ENCODE measurements at places on chromosomes 7 and 10.

DNA sequence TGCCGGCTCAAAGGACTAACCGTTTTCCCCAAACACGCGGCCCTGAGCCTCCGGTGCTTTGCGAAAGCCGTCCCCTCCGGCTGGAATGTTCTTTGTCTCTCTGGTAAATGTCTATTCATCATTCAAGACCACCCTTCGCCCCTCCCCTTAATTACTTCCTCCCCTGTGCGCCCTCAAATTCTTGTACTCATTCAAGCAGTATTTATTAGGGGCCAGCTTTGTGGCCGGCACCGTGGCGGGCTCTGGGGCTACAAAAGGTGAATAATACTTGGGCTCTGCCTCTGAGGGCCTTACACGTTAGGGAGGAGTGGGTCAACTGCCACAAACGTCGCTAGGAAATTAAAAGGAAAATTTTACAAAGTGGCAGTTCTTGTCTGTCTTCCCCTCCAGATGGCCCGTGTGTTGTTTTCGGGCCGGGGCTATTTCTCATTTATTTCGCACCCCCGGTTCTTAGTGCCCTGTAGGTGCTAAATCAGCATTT lies 1.5 kb upstream of the MEST start:
- no peak for DNase-seq

DNA sequence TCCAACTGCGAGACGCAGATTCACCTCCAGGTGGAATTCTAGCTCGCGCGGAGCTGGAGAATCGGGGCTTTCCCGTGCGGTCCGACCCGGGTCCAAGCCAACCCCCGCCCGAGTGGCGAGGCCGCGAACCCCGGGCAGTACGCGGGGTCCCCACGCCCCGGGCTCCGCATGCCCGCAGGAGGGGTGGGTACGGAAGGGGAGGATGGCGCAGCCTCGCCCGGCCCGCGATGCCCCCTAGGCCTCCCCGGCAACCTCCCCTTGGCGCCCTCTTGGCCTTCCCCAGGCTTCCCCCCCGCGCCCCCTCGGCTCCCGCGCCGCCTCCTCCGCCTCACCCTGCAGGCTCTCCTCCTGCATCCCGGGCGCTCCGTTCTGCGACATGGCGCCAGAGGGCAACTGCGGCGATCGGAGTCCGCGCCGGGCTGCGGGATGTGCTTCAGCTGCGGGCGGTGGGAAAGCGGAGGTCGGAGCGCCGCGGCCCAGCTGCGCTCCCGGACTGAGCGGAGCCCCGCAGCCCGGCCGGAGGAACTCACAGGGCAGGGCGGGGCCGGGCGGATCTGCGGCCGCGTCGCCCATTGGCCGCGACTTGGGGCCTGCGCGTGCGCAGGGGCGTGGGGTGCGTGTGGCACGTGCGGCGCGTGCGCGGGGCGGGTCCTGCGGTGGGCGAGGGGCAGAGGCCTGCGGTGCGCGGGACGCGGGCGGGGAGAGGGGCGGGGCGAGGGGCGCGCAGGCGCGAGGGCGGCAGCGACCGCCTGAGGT lies at the start of gene BNIP3:
Gene BNIP3 (minus strand): TSS at position 495 of the 756 bp plus-strand sequence. CDS start 117 bp downstream, at position 378.
- peak; percentile 93 for DNase-seq

GRCh38 chr10:62059217-62059920 lies 157.9 kb downstream of the ARID5B start:
- peak; percentile 27 for DNase-seq

DNA sequence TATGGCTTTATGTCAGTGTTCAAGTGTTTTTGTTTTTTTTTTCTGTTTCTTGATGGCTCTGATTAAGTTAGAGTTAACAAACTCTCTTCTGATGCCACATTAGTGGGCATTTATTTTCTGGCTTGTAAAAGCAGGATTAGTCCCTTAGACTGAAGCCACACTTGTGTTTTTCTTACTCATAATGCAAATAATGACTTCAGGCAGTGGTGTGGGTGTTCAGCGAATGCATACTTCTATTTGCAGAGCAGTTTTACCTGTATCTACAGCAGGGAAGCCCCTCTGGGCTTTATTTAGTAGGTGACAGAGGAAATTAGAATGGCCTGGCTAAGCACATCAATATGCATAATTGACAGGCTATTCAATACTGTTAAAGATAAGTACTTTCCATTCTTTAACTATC lies 79.9 kb downstream of the CNNM2 start:
- DNase-seq, result no peak

DNA sequence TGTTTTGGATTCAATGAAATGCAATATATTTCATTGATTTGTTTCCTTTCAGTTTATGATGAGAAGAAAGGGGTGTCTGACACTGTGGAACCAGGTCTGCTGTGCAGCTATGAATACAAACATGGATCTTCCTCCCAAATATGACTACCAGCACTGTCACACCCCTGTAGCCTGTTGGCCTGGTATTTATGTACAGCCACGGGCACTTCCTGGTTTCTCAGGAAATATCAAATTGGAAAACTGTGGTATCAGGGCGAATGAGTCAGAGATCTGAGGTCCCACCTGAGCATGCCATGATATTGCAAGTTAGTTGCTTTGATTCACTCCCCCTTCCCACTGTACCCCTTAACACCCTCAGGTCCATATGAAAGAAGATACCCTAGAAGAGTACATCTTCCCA lies 87.8 kb downstream of the DNMBP start:
- no peak for DNase-seq

- DNase-seq, result no peak
These were observed 22.1 kb upstream of the PRKAR1B start for GRCh38 chr7:749140-749551.

DNA sequence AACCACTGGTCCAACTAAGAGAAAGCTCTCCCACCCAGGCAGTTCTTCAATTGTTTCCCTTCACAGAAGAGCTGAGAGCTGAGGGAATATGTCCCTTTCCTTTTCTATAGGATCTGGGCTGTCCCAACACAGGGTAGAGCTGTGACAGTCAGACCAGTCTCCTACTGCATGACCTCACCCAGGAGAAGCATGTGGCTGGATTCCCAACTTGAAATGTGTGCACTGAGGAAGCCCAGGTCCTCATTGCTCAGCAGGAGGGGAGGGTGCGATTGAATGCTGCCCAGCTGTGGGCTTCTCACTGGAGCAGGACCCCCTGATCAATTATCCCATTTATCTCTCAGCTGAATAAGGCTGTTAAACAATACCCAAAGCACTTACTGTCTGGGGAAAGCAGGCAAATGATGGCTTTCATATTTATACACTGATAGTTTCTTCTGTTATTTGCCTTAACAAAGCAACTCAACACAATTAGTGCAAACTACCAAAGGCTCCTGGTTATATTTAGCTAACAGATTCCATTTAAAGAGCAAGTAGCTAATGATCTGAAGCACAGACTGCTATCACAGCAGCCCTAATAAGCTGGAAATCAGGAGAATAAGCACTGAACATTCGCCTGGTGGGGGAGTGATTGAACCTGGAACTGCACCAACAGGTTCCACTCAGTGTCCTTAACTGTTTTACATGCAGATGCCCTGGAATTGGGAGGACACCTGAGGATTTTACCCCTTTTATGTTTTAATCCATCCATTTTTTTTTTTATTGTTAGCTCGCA lies 508.8 kb downstream of the CCSER2 start:
- DNase-seq, result no peak

DNA sequence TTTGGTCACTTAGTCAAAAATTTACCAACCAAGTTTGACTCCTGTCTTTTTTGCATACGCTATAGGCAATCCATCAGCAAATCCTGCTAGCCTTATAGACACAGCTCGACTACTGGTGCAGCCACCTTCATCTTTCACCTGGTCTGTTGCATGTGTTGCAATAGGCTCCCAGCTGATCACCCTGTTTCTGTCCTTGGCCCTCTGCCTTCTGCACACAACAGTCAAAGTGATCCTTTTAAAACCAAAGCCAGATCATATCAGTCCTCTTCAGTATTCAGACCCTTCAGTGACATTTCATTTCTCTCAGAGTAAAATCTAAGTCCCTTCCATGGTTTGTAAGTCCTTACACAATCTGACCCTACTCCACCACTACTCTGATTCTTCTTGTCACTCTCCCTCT lies 10.9 kb upstream of the CDK6 start:
- no peak for DNase-seq

- no peak for DNase-seq
These were observed 64.5 kb upstream of the C10orf90 start for GRCh38 chr10:126734967-126735366.

DNA sequence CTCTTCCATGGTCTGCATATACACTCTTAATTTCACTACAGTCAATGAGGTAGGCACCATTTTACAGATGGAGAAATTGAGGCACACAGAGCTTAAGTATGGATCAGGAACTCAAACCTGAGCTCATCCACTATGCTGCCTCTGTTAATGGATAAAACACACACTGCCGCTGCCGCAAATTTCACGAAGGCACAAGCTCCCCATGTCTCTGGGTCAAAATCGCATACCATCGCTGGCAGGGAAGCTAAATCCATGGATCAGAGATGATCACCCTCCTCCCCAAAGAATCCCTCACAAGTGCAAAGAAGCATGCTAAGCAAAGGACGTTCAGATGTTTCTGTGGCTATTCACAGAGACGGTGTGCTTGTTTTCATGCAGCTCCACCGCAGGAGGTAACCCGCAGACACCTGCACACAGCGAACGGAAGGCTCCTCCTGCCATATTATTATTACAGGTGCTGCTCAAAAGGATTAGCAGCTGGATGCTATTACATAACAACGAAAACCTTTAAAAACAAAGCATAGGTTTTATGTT lies 109.3 kb downstream of the UBE2H start:
- DNase-seq, result no peak

GRCh38 chr7:79337717-79338116 lies 115.8 kb downstream of the MAGI2 start:
- DNase-seq, result no peak
